ENCODE measurements at places on chromosomes 3 and 15.

DNA sequence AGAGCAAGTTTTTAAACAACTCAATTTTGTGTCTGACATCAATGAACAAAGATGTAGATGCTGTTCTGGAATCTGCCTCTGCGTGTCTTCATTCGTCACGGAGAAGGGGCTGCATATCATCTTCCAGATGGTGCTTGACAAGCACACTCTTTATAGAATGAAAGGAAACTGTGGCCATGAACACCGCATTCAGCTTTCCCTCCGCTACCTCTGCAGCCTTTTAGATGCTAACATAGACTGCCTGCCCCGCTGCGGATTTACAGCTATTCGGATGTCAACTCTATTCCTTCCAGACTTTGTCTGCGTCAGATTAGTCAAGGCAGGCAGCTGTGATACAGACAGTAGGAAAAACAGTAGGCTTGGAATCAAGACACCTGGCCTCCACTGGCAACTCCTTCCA, 232.9 kb downstream of the TJP1 start:
- no peak for DNase-seq

GRCh38 chr15:67646847-67647246, 104.3 kb downstream of the MAP2K5 start:
- DNase-seq = no peak

DNA sequence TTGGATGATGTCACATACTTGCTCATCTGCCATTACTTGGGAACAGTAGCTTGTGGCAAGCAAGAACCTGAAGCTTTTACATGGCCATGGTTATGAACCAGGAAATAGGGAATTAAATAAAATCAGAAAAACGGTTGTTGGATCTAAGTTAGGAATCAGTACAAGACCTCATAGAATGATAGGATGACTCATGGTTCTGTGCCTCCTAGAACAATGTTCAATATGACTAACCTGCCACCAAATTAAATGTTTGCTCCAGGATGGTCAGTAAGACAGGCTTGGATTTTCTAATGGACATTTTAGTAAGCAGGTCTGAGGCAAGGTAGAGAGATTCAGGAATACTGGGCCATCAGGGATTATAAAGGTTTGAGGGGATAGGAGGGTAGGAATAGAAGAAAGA, 218.9 kb downstream of the PLOD2 start:
- no peak for DNase-seq

- DNase-seq = no peak
Observed at GRCh38 chr3:134036291-134036690, 6.6 kb upstream of the SLCO2A1 start.

DNA sequence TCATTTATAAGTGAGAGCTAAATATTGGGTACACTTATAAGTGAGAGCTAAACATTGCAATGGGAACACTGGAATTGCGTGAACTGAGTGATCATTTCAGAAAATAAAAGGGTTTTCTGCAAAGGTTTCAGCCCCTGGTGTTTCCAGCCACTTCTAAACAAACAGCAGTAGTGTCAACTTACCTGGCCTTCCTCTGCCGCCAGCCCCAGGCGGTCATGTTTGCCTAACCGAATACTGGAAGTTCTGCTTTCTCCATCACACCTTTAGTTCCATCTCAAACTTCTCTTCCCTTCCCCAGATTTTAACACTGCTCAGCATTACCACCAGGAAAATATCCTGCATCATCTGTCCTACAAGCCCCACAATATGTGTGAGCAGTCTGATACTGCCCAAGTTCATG, 58.6 kb downstream of the MRPL3 start:
- no peak for DNase-seq

- DNase-seq = no peak
Observed at GRCh38 chr15:84855136-84855535, 29.3 kb upstream of the SLC28A1 start.

DNA sequence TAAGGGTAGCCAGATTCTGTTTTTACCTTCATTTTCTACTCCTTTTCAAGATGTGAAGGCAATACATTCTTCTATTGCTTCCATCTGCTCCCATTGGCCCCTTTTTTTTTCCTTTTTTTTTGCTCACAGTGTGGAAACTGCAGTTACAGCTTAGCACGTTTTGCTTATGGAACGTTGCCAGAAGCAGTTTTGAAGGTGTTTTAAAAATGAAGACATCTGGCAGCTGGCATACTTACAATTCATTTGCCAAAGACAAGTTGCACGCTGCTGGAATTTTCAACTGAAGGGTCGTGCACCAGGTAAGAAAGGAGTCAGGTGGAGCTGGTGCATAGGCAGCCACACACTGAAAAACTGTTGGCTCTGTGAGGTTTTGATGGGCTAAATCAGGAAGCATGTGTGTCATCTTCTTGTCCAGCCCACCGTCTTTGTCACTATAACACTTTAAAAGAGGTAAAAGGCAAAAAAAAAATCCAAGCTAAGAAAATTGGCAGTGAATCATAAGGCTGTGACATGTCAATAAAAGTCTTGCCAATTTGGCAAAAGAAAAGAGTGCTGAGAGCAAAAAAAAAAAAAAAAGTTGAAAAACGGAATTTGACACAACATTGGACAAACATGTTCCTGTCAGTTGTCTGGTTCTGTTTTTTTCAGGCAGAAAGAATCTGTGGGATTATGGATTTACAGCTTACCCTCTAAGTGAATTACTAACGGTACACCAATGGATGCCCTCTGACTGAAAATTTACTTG, 225.4 kb upstream of the SOX2 start:
- DNase-seq = no peak

- DNase-seq = no peak
Observed at GRCh38 chr15:35123743-35124142, 38.6 kb upstream of the NANOGP8 start.

DNA sequence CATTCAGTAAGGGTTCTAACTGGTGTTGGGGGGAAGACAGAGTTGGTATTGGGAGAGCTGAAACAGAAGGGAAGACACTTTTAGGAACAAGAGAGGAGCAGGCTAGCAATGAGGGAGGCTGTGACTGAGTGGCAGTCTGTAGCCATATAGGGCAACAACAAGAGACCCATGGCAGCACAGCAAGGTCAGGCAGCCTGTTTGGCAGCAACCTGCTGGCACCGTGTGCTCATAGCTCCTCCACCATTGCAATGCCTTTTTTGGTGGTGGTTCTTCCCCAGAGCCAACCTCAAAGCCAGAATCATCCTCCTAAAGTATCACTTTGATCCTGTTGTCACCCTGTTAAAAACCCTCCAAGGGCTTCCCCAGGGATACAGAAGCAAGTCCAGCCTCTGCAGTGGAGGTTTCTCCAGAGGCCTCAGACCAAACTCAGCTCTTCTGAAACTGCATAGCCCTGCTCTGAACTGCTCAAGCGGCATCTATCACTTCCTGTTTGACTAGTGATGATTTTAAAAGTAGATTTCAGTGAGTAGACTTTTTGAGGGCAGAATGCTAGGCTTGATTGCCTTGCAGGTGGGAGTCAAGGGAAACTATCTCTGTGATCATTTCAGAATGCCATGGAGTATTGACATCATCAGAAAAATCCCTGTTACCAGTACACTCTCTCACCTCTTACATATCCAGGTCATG, 176.9 kb downstream of the STAC start:
- no peak for DNase-seq

DNA sequence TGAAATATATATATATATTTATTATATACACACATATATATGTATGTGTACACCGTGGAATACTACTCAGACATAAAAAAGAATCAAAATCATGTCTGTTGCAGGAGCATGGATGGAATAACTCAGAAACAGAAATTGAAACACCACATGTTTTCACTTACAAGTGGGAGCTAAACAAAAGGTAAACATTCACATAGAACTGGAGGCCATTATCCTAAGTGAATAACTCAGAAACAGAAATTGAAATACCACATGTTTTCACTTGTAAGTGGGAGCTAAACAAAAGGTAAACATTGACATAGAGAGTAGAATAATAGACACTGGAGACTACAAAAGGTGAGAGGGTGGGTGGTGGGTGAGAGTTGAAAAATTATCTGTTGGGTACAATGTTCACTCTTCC, 171.5 kb upstream of the GOLIM4 start:
- DNase-seq = no peak

DNA sequence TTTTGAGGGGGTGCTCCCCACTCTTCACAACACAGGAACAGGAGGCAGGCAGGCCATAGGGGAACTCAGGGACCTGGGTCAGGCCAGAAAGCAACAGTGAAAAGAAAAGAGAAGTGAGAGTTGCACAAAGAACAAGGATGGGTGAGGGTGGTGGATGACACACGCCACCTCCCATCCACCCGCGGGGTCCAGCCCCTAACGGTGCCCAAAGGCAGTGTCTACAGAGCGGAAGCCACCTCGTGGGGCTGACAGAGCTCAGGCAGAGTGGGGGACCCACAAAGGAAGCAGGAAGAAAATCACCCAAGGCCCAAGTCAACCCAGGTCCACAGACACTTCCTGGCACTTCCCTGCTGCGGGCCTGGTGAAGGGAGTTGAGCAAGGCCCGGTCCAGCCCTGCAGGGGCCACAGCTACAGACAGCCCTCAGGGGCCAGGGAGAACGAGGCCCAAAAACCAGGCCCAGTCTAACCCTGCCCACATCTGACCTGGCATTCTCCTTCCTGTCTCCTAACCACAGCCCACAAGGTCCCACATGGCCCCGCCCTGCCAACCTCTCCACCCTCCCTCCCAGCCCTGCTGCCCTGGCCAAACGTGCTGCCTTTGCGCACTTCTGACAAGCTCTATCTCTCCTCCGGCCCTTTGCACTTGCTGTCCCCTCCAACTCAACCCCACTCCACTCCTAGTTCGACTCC, 5.9 kb downstream of the NUP210 start:
- DNase-seq = peak; percentile 47

DNA sequence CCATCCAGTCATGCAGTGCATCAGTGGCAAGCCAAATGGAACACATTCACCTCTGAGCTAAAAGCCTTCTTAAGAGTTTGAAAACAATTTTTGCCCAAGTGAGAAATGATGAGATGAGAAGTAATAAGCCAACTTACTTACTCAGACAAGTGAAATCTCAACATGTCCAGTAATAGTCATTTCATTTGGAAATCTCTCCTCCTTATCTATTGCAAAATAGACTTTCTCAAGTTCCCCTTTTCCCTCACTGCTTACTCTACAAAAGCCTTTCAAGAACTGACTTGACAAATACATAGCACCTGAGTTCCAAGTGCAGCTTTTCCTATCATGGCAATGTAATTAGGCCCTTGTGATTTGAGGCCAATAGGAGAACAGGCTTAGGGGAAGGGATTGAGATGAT, 282.3 kb downstream of the SLC9A9 start:
- no peak for DNase-seq

DNA sequence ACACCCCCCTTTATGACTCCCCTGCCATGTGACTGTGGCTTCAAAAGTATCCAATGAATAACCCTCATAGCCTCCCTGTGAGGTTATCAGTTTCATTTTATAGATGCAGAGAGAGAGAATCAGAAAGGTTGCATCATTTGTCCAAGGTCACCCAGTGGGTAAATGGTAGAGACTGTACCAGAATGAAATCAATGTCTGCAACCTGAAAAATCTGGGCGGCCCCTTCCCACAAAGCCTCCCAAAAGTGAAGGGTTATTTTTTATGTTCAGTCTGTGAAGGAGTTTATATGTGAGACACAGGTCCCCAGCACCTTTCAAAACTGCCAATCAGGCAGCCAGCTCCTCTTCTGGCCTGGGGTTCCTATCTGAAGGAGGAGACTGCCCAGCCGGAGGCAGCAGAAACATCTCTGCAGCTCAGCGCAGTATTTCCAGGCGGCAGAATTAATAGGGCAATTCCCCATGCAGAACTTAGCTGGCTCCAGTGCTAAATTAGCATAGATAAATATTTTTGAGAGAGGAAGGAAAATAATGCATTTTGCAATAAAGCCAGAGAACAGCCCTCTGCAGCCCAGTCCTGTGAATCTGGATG, 130.8 kb upstream of the PRR20G start:
- DNase-seq = no peak

- DNase-seq = no peak
Observed at GRCh38 chr3:99678023-99678422, 39.6 kb downstream of the COL8A1 start.

- no peak for DNase-seq
Observed at GRCh38 chr15:50098545-50098944, 20.5 kb downstream of the ATP8B4 start.

DNA sequence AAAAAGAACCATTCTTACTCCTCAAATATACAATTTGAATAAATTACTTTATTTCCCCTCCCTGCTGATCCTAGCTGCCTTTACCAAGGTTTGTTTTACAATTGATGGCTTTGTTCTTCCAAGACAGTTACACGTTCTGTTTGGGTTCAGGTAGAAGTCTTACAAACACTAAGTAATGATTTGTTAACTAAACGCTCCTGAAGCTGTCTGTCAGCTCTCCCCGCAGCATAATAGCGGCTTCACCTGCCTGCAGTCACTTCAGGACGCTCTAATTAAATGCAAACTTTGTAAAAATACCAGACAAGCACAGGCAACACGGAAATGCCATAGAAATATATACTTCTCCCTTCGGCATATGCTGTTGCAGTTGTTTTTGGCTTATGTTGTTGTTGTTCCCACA, 176.4 kb upstream of the MDFIC2 start:
- DNase-seq = no peak

GRCh38 chr3:72255791-72256559, 471.0 kb upstream of the PROK2 start:
- no peak for DNase-seq

- no peak for DNase-seq
Observed at GRCh38 chr15:31102374-31103342, 1.1 kb upstream of the TRPM1 start.

DNA sequence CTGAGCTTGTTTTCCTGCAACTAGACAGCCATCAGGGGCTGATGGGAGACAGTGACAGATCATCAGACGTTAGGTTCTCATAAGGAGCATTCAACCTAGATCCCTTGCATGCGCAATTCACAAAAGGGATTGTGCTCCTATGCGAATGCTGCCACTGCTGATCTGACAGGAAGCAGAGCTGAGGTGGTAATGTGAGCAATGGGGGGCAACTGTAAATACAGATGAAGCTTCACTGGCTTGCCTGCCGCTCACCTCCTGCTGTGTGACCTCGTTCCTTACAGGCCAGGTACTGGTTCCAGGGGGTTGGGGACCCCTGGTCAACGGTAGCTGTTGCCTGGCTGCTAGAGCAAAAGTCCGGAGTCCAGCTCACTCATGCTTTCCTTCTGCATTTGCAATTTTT, 26.4 kb upstream of the KCNAB1 start:
- no peak for DNase-seq

- no peak for DNase-seq
Observed at GRCh38 chr3:171056528-171056927, 30.0 kb upstream of the SLC2A2 start.

GRCh38 chr15:65076486-65077290, at the start of gene KBTBD13:
Gene KBTBD13, plus strand, starts transcription at chr15:65076746. Its CDS starts 70 bp downstream, at chr15:65076816.
- no peak for DNase-seq

DNA sequence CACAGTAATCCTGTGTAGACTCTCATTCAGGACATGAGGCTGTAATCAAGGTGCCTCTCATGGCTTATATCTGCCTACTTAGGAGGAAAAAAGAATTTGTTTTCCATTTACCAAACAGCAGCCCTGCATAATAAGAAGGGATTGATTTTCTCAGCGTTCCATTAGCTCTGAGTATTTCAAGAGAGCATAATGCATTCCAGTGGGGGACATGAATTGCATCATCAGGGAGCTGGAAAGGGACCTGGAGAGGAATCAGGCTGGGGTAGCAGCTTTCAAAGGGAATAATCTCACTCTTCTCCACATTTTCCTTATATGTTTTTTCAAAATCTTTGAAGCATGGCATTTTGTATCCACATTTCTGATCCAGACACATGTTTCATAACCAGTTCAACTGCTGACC, 150.6 kb upstream of the ANKRD28 start:
- DNase-seq = no peak

- DNase-seq = no peak
Observed at GRCh38 chr3:77134769-77135168, 94.9 kb downstream of the ROBO2 start.

- no peak for DNase-seq
Observed at GRCh38 chr3:45965653-45966052, 22.4 kb downstream of the CXCR6 start.

GRCh38 chr3:102206511-102207031, 228.2 kb upstream of the ZPLD1 start:
- no peak for DNase-seq
